ENCODE measurements at places on chromosomes 7 and 10. TPM values are rescaled to one million over a fixed set of nuclear protein-coding genes. Genes with fewer than 3 reads are reported as not detected.

DNA sequence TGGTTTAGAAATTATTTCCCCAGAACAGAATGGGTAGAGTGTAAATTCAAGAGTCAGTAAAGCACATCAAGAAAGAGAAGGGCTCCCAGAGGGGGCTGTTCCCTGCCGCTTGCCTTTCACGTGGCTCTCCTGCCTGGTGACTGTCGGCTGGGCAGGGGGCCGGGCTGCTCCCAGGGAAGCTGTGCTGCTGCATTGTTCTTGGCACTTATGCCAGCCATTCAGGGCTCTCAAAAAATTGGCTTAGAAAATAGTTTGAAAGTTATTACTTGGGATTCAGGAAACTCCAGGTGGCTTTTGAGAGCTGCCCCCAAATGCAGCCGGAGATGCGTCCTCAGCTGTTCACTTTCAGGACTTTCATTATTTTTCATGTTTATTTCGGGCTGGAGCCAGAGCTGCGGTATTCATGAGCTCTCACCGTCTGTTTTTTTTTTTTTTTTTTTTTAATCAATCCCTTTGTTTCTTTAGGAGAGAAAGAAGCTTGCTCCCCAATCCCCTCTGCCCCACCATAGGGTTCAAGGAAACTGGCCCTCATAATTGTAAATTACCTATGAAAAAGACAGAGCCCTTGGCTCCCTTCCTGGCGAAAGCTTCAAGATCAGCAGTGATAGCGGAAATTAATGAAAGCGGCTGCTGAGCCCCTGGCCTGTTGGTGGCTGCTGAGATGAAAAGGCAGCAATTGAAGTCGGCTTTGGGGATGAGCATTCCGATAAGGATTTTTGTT, 94.1 kb downstream of the SORCS3 start:
- no peak for DNase-seq

- no peak for DNase-seq
Measured at GRCh38 chr7:80247144-80247543, 112.5 kb downstream of the GNAI1 start.

DNA sequence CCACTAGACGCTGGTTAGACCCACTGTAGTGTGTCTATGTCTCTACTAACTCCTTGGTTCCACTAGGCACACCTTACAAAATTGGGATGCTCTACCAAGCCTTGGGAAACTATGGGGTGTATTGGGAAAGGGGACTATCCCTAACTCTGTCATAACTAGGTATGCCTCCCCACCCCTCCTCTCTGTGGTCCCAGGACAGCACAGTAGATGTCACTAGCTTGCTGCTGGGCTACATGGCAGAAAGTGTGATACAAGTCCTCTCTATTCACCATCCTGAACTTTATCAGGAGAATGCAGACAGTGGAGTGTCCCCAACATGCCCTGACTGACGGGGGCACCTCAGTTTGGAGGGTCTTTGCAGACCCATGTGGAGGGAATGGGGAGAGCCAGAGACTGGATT, 30.3 kb upstream of the TMEM273 start:
- no peak for DNase-seq

GRCh38 chr10:1128649-1129048, 72.5 kb downstream of the WDR37 start:
- no peak for DNase-seq

GRCh38 chr7:156783864-156784263, 109.1 kb downstream of the LMBR1 start:
- DNase-seq, result no peak

The TSPAN33 gene
- 1.8 TPM for total RNA-seq

GRCh38 chr7:70615066-70615606, 516.8 kb upstream of the GALNT17 start:
- peak; percentile 56 for DNase-seq

The NUTM2E gene
- 0.16 TPM for total RNA-seq

GRCh38 chr10:45386657-45387056, 12.6 kb downstream of the ALOX5 start:
- DNase-seq, result peak; percentile 21

- peak; percentile 96 for DNase-seq
Measured at GRCh38 chr7:116776610-116777289, 85.6 kb upstream of the CAPZA2 start.

DNA sequence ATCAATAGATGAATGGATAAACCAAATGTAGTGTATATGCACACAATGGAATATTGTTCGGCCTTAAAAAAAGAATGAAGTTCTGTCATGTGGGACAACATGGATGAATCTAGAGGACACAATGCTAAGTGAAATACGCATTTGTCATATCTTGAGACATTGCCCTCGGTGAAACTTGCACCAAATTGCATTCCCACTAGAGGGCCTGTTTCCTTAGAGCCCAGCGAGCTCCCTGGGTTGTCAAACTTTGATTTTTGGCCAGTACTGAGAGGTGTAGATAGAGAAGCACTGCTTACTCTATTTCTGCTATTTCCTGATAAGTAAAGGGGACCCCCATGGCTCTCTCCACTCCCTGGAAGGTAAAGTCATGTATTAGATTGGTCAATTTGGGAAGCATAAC, 157.1 kb downstream of the GPAM start:
- no peak for DNase-seq

The TCF7L2 gene
- 10.0 TPM for total RNA-seq

The CDNF gene
- 0.83 TPM for total RNA-seq

The SORBS1 gene
- 9.8 TPM for total RNA-seq

The TMEM130 gene
- not detected for total RNA-seq

DNA sequence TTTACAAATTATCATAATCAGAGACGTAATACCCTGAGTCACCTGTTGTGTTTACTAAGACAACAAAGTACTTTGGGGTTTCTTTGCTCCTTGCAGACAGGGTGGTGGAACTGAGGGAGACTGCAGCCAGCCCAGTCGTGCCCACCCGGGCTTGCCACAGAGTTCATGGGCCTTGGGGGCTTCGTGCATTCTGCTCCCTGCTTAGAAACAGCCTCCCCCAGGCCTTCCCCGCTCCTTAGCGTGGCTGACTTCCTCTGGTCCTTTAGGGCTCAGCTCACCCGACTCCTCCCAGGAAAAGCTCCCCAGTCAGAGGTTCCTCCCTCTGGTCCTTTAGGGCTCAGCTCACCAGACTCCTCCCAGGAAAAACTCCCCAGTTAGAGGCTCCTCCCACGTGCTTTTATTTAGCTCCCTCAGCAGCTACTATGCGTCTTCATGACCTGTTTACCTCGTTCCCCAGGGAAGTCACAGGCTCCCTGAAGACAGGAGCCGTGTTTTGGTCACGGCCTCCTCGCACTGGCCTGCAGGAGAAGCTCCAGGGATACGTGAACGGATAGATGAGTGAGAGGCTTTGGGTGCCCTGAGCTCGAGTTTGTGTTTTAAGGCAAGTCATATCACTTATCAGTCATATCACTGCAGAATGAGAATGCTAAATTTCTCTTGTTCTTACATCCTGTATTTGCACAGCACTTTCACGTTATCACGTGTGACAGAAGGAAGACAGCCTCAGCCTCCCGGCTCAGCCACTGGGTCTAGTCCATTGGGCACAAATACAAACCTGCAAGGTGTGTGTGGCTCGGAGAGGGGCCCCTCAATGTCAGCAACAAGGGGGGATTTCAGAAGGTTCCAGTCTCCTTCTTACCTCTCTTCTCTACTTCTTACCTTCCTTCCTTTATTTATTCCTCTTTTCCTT, 52.7 kb upstream of the VIPR2 start:
- no peak for DNase-seq

The GIMAP8 gene
- total RNA-seq, result 3.6 TPM

The GATA3 gene
- total RNA-seq, result 20.8 TPM

The ZNF488 gene
- 0.67 TPM for total RNA-seq

Data from mammary epithelial cell (primary cell).